ENCODE measurements at places on chromosomes 6 and 20.

DNA sequence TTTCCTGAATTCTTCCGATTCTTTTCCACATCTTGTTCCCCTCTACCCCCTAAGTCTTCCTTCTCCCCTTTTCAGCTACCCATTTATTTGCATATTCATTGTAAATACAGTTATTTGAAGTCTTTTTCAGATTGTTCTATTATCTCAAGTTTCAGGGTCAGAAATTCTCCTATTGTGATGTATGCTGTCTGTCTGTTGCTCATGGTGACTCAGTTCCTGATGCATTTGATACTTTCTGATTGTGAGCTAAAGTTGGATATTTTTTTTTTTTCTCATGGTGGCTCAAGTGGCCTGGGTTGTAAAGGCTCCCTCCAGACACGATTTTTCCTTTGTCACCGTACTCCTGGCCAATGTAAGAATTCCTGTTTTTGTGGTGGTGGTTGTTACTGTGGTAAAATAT is 4.9 kb upstream of the PI16 start:
- no peak for DNase-seq

GRCh38 chr6:16296061-16296670 is 57.8 kb downstream of the GMPR start:
- DNase-seq = no peak

DNA sequence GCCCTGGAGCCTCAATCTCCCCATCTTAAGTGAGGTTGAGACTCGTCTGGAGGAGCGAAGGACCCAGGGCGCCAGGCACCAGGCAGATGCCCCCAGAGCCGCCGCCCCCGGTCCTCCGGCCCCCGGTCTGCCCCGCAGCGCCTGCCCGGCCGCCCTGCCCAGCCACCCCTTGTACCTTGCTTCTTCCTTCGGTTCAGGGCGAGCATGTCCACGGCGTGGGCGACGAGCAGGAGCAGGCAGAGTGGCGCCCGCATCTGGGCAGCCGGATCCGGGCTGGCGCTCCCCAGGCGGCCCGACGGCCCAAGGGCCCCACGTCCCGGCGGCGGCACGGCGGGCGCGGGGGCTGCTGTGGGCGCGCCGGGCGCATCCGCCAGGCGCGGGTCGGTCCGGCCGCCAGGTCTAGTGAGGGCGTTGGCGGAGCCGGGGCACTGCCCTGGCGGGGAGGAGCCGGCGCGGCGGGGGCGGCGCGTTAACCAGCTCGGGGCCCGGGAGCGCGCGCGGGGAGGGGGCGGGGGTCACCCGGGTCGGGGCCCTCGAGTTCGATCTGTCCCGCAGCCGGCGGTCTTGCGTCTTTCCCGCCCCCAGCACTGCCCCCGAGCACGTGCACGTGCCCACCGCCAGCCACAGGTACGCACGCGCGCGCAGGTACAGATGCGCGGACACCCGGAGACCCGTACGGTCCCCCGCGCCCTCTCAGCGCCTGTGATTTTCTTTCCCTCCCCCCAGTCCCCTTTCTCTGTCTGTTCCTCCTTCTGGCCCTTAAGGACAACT is at the start of gene RSPO4:
RSPO4 (minus strand) TSS at position 401 of the 771 bp plus-strand sequence; CDS start at position 254, 147 bp downstream.
- DNase-seq = no peak

DNA sequence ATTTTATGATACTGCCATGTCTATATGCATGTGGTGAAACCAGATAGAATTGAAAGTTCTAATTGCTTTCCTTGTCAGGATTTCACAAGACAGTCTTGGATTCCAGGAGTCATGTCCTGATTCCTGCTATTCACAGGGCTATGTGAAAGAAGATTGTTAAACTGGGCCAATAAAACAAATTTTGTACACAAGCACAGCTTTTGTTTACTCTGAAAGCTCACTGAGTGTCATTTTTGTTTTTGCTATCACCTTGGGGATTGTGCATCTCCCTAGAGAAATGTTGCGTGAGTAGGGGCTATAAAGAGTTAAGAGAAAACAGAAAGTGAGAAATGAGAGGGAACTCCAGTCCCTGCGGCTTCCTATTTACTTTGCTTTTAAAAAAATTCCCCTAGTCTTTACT is 627.5 kb downstream of the PKHD1 start:
- DNase-seq = no peak

DNA sequence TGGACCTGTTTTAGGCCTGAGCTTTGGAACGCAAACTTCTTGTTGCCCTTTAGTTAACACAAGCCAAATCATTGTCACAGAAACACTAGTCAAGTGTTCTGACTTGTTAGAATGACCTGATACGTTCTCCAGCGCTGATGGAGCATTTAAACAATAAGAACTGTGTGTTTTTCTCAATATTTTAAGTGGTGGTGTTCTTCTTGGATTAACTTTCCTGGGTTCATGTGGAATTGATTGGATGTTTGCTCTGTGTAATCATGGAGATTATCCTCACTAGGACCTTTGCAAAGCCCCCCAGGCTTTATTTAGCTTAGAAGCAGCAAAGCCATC is 1.6 kb downstream of the LRRC1 start:
- DNase-seq = no peak

- no peak for DNase-seq
These were observed 96.3 kb downstream of the FHL5 start for GRCh38 chr6:96659084-96659845.

Data from ELF-1 (cell line).